ENCODE measurements at places on chromosomes 12 and 14.

DNA sequence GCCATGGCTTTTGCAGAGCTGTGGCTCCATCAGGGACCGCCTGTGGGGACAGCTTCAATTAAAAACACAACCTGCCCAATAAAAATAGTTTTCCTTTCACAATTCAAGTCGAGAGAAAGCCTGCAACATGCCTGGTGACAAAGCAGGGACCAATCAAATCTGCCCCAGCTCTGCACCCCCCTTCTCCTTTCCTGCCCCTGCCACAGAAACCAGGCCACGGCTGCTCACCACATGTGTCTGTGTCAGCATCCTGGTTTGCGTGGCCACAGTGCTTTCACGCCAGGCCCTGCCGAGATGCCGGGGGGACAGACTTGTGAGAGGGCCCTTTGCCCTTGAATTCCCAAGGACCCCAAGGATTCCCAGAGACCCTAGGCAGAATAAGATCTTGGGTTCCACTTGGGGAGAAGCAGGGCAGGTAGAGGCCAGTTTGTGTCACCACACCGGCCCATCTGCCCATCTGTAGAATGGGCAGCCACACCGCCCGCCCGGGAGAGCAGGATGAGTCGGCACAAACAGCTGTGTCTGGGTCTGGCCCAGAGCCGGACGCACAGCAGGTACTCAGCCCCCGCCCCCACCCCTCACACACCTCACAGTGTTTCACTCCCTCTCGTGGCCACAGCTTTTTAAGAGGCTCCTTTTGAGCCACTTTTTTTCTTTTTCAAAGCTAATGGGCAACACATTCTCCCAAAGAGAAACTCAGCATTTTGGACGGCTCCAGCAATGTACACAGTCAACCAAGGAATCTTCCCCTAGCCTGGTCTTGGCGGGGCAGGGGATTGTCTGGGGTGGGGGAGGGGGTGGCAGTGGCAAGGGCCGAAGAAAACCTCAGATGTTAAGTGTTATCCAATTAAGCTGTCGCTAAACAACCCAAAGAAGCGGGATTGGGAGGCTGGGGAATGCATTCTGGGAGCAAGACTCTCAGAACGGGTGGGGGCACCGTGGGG is 41.5 kb downstream of the BCL11B start:
- no peak for DNase-seq

DNA sequence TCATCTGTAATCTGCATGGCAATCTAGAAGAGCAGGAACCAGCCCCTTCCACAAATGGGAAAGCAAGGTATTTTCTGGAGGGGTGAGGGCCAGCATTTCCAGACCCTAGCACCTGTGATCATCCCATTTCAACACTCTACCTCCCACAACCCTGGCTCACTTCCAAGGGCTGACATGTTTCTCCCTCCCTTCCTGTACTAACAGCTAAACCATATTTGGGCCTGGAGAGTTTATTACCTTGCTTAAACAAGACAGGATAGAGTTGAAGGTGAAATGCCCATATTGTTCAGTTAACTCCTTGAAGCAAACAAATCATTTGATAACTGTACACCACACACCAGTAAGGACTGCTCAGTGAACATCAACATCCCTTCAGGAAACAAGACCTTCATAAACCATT is 158.4 kb downstream of the PPM1H start:
- no peak for DNase-seq

DNA sequence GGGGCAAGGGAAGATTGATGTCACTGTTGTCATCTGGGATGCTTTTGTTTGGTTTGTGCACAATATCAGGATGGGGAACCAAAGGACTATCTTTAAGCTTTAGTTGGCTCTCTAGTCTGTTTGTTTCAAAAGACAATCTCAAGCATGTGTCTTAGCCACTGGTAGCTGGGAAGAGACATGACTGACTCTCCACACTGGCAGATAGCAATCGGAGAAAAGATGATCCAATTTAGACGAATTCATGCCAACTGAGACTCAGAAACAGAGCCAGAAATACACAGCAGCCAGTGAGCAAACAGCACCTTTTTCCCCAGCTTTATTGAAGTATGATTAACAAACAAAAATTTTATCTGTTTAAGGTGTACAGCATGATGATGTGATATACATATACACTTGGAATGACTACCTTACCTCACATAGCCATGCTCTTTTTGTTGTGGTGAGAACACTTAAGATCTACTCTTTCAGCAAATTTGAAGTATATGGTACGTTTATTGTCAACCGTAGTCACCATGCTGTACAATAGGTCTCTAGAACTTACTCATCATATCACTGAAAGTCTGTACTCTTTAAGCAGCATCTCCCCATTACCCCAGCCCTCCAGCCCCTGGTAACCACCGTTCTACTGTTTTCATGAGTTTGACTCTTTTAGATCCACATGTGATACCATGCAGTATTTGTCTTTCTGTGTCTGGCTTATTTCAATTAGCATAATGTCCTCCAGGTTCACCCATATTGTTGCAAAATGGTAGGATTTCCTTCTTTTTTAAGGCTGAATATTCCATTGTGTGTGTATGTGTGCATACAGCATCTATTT is 50.6 kb downstream of the DUSP16 start:
- DNase-seq = no peak

DNA sequence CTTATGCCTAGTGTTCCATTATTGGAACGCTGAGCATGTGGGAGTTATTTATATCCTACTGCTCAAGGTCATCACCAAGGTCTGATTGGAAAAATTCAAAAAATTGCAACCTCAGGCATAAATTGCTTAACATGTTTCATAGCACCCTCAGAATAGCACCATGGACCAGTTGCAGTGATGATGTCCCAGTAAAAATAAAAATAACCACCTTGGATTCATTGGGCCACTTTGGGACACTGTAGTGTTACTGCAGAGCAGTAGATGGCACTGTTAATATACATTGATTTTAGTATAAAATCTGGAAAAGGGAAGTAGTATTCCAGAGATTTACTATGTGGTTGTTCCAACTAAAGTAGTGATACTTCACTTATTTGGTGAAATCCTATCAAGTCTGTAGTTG is 31.0 kb upstream of the PTCSC3 start:
- peak; percentile 57 for DNase-seq

DNA sequence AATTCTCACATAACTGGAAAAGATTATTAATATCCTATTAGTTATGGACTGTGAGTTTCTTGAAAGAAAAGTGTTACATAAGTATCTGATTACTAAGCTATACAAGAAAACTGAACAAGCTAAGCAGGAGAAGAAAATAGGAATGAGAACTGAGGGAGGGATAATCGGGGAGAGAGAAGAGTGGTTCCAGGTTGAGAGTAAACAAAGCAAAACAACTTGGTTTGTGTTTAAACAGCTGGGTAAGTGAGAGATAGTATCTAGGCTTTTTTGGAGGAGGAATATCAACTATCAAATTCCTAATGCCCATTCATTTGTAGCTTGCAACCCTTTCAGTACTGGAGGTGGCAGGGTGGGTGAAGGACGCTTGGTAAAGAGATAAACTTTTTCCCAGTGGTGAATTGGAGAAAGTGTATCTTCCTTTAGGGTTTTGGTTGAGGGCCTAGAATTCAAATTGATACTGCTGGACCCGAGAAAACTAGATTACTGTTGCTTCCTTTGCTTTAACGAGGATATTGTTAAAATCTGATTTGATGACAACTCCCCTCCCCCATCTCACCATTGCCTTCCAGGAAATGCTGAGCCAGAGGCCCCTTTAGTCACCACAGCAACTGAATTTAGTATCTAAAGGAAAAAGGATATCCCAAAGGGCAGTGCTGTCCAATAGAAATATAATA is 2.0 kb upstream of the SLC2A3 start:
- DNase-seq = no peak

- DNase-seq = no peak
Observed at GRCh38 chr14:71361336-71361735, 454.1 kb downstream of the PCNX1 start.

GRCh38 chr12:26473291-26473690 is 277.9 kb downstream of the SSPN start:
- no peak for DNase-seq

DNA sequence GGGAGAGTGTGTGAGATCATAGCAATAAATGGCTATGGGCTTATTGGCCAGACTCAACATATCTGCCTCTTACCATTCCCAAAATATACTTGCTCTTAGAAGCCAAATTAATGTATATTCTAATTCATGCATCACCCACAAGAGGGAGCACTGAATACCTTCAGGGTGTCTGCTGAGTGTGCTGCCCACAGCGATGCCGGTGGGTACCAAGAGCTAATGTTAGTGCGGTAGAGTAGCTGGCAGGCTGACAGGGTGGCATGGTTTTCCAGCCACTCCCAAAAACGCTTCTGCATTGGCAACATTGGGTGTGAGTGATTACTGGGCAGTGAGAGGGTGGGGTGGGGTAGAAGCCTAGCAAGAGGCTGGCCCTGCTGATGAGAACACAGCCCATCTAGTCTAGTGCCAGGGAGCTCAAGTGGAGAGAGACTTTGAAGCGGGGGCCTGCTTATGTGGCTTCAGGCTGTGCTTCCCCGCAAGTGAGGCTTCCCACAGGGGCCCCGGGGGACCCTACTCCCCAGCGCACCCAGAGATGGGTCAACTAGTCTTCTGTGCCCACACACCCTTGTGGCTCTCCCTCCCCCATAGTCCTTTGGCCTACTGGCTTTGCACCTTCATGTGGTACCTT is 9.2 kb upstream of the PLEKHD1 start:
- peak; percentile 19 for DNase-seq
